Muscle of back (tissue), 13 donors: ENCODE measurements at places on chromosomes 13 and 19. TPM values are rescaled to one million over a fixed set of nuclear protein-coding genes. Genes with fewer than 3 reads are reported as not detected.

ZNF285 gene
- polyA plus RNA-seq: 4.0 TPM

SGCG gene
- polyA plus RNA-seq: 74.8 TPM

GRCh38 chr13:49789968-49790367 is 2.5 kb downstream of the KPNA3 start:
- DNase-seq: no peak

DNA sequence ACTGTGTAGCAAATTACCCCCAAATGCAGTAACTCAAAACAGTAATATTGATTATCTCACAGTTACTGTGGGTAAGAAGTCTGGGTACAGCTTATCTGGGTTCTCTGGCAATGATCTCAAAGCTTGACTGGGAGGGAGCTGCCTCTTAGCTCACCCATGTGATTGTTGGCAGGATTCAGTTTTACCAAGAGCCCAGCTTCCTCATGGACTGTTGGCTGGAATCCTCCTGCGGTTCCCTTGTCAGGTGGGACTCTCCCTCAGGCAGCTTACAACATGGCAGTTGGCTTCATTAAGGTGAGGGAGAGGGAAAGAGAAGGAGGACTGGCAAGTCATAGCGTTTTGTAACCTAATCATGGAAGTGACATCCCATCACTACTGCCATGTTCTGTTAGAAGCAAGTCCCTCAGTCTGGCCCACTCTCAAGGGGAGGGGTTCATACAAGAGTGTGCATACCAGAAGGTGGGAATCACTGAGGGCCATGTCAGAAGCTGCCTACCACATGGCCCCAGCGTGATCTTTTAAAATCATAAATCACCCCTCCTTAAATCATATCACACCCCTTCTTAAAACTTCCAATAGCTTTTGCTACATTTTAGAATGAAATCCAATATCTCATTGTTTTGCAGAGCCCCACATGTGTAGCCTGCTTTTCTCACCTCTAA is 108.1 kb downstream of the OLFM4 start:
- DNase-seq: no peak

GRCh38 chr19:28687296-28687695 is 525.7 kb downstream of the UQCRFS1 start:
- DNase-seq: no peak

DNA sequence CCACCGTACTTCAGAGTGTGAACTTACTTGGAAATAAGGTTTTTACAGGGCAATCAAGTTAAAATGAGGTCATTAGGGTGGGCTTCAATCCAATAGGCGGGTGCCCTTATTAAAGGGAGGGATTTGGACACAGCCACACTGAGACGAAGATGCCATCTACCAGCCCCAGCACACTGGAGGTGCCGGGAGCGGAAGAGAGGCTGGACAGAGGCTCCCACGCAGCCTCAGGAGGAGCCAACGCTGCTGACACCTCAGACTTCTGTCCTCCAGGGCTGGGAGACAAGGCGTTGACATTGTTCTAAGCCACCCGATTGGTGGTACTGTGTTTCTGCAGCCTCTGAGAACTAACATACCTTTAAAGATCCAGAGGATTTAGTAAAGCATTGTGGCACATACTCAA is 12.6 kb upstream of the RAB20 start:
- no peak for DNase-seq

DNA sequence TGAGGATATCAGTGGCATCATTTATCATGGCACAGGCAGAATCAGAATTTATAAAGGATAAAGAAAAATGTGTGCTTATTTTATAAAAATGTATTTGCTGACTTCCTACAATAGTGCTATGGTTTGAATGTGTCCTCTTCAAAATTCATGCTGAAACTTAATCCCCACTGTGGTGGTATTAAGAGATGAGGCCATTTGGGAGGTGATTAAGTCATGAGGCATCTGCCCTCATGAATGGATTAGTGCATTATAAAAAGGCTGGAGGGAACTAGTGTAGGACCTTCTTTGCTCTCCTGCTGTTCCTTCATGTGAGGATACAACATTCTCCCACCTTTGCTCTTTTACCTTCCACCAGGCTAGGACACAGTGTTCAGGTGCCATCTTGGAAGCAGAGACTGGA is 212.8 kb downstream of the RFC3 start:
- DNase-seq: no peak

GRCh38 chr19:2678044-2678671 is 24.3 kb downstream of the GNG7 start:
- no peak for DNase-seq

- no peak for DNase-seq
Measured at GRCh38 chr13:101017123-101017872, 342.7 kb upstream of the TMTC4 start.

- DNase-seq: peak; percentile 75
Measured at GRCh38 chr13:98142380-98143156, at the start of gene FARP1. TSS of gene FARP1 (plus strand) at chr13:98143094. CDS start at chr13:98213243, 70,149 bp downstream.

- DNase-seq: no peak
Measured at GRCh38 chr13:41568143-41568971, 111.0 kb downstream of the RGCC start.

DNA sequence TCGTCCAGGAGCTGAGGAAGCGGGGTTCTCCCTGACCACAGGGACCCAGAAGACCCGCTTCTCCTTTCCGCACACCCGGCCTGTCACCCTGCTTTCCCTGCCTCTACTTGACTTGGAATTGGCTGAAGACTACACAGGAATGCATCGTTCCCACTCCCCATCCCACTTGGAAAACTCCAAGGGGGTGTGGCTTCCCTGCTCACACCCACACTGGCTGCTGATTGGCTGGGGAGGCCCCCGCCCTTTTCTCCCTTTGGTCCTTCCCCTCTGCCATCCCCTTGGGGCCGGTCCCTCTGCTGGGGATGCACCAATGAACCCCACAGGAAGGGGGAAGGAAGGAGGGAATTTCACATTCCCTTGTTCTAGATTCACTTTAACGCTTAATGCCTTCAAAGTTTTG is 18.9 kb downstream of the VASP start:
- no peak for DNase-seq

GRCh38 chr19:30692181-30692811 is 320.1 kb downstream of the ZNF536 start:
- peak; percentile 59 for DNase-seq

DNA sequence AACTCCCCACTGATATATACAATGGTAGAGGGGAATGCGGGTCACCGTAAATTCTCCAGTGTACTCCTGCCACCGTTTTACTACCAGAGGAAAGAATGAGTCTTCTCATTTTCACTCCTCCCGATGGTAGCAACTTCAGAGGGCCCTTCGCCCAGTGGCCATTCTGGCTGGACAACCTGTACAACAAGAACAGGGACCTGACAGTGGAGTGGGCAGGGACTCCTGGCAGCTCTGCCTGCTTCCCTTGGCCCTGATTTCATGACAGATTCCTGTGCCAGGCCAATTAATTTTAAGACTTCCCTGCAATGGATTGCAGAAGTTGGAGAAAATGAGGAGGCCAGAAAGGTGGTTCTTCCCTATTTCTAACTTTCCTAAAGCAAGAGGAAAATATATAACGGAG is 148.9 kb downstream of the GPC6 start:
- DNase-seq: no peak

- no peak for DNase-seq
Measured at GRCh38 chr19:6465006-6465405, 935 bp downstream of the CRB3 start.

DNA sequence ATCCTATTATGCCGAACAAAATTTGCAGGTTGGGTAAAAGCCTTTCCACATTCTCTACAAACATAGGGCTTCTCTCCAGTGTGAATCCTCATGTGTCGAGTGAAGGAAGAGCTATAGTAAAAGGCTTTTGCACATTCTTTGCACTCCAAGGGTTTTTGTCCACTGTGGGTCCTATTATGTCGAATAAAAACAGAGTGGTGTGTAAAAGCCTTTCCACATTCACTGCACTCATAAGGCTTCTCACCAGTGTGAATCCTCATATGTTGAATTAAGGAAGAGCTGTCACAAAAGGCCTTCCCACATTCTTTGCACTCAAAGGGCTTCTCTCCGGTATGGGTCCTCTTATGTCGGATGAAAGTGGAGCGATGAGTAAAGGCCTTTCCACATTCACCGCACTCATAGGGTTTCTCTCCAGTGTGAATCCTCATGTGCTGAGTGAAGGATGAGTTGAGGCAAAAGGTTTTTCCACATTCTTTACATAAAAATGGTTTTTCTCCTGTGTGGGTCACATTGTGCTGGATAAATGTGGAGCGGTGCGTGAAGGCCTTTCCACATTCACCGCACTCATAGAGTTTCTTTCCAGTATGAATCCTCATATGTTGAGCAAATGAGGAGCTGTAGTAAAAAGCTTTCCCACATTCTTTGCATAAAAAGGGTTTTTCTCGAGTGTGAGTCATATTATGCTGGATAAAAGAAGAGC is 13.6 kb downstream of the ZNF599 start:
- no peak for DNase-seq

- no peak for DNase-seq
Measured at GRCh38 chr13:29883941-29884518, 33.6 kb upstream of the UBL3 start.
